ENCODE measurements at places on chromosomes 11 and 22.

GRCh38 chr11:74139151-74139918 is 31.5 kb downstream of the C2CD3 start:
- no peak for DNase-seq

- no peak for DNase-seq
Observed at GRCh38 chr11:9049959-9050358, 41.4 kb downstream of the SCUBE2 start.

DNA sequence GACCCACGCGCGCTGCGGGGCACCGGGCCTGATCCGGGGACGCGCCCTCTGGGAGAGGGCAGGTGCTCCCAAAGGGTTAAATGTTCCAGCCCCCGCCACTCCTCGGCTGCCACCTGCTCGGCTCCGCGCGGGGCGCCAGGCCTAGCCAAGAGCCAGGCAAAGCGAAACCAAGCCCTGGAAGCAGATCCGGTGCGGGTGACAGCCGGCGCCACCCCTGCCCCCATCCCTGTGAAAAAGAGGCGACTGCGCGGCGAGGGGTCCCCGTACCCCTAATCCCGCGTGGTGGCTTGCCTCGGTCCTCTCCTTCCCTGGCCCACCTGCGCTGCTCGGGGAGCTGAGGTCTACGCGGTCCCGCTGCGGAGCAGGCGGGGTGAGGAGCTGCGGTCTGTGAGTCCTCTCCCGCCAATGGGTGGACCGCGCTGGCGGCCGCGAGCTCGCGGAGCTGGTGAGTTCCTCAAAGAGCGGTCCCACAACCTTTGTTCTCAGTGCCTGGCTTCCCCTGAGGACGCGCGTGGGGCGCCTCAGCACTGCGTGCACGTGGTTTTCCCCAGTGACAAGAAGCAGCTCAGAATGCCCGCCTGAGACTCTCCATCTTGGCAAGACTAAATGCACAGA is at the start of gene ME3:
ME3 (minus strand) TSS at position 610 of the 615 bp plus-strand sequence.
- DNase-seq: peak; percentile 72

DNA sequence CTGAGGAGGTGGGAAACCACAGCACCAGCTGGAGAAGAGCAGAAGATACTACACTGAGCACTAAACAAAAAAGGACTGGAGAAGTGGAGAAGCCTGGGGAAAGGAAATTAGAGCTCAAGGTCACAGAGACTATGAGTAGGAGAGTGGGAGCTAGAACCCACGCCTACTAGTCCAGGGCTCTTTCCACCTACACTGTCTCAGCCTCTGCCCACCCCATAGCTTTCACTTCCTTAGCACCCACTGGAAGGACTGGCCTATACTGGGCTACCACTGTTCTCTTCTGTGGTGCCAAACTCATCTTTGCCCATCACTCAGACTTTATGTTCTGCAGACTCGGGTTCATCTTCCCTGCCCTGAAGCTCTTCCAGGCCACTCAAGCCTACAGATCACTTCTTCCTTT is 94.3 kb upstream of the PHOX2A start:
- no peak for DNase-seq

DNA sequence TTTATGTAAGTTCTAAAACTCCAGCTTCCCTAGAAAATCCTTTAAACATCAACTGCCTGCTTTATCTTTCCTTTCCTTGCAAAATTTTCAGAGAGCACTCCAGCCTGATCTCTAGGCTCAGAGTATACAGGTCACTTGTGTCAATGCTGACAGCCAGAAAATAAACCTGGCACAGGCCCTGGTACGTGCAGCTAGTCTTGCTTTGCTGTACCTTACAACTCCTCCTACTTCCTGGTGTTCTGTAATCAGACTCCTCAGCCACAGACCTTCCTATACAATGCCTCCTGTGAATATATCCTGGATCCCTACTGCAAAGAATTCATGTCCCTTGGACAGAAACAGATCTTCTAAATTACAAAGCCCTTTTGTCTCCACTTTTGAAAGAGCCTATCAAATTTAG is 24.2 kb upstream of the TMEM123 start:
- peak; percentile 9 for DNase-seq

- DNase-seq: no peak
Observed at GRCh38 chr11:125542709-125543108, 26.6 kb upstream of the EI24 start.

GRCh38 chr11:68013611-68014156 is 3.6 kb downstream of the ALDH3B1 start:
- DNase-seq: no peak

- DNase-seq: no peak
Observed at GRCh38 chr11:118519549-118519948, 7.7 kb upstream of the TTC36 start.

GRCh38 chr22:44372611-44373010 is 59.9 kb upstream of the SHISAL1 start:
- no peak for DNase-seq

DNA sequence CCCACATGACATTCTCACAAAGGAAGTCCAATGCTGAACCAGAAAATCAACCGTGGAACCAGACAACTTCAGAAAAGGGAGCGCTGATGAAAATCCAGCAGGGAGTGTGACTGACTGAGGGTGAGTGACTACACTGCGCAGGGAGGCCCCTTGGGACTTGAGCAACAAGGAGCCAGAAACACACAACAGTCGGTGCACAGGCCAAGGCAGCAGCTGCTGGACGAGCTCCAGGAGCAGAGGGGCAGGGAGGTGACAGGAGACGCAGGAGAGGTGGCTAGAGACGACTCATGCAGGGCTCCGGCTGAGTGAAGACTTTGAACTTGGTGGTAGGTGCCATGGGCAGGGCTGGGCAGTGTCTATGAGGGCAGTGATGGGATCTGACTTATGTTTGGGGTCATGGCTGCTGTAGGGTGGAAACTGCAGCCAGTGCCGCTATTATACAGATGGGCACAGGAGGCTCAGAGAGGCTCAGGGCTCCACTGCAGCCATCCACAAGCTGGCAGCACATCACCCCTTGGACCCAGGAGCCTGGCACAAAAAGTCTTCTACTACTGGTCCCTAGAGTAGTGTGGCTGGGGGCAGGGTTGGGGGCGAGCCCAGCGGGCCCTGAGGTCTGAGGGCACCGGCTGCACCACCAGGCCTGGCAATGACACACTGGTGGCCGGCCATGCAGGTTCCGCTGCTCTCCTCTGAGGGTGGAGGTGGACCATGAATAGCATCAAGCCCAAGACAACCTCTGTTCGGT is 10.3 kb upstream of the FADD start:
- DNase-seq: no peak

DNA sequence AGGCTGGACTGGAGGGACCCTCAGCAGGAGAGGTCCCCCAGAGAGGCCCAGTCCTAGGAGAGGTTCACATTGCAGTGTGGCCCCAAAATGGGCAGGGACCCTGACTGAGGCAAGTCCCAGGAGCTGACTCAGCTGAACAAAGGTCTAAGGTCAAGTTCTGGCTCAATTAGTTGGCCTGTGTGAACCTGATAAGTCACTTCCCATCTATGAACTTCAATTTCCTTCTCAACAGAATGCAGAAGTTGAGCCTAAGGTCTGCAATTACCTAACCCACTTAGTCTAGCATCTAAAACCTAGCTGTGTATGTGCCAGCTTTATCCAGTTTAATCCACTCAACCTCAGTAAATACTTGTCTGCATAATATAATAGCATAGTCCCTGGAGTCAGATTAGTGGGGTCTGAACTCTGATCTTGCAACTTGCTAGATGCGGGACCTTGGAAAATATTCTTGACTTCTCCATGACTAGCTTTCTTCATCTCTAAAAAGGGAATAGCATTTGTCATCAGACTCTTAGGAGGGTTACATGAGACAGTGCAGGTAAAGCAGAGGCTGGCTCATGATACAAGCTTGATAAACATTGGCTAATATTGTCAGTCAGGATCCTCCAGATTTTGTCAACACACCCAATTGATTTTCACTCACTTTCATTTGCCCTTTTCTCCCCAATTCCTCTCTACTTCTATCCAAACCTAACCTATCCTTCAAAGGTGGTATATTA is 465.5 kb downstream of the INSC start:
- no peak for DNase-seq

- DNase-seq: no peak
Observed at GRCh38 chr11:78400116-78400515, 17.5 kb downstream of the GAB2 start.

DNA sequence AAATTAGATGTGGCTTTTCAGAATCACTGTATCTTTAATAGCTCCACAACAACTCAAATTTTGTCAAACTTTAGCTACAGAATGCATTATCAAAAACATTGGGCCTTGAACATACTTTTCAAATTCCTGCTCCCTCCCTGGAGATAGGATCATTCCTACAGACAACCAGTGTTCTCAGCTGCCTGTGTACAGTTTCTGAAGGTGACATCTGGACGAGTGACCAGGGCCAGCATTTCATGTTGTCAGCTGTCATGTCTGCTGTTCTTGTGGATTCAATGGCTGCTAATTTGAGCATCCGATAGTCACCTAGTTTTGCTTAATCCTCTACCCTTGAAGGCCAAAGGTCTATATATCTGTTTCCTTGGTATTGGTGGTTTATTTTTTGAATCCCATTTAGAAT is 188.2 kb downstream of the DBX1 start:
- no peak for DNase-seq

DNA sequence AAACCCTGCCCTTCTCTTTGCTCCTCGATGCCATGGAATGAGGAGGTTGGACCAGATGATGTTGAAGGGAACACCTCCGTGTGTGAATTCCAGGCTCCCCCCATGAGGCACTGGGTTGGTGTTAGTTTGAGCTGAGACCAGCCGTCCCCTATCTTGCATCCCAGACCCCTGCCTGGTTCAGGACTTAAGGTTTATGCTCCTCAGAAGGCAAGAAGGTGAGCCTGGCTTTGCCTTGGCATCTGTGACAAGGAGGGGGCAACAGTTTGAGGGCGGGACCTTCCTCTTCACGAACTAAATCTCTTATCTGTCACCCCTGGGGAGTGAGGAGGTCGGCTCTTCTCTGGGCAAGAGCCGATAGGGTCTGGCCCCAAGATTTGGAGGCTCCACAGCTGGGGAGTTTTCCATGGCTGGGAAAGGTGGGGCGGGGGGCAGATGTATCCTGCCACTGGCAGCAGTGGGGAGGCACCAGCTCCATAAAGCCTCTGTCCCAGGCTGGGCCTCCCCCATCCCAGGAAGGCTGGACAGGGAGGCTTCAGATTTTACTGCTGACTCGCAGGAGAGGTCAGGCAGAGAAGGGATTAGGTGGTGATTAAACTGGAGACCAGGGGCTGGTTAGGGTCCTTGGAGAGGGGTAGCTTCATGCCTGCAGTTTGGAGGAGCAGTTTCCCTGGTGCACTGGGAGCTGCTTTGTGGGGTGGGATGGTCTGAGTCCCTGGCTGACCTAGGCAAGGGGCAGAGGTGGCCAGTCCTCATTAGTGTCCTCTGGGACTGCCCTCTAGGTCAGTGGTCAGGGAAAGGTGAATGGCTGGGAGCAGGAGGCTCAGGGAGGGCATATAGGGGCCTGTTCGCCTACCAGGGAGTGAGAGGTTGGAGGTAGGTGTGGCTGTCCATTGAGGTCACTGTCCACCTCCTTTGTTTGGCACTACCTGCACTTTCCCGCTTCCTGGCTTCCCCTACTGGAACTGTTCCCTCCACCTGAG is 1.1 kb downstream of the SEC14L2 start:
- no peak for DNase-seq

- no peak for DNase-seq
Observed at GRCh38 chr22:42959576-42960509, 55.1 kb downstream of the PACSIN2 start.

- DNase-seq: no peak
Observed at GRCh38 chr11:1491379-1491778, 4.8 kb upstream of the MOB2 start.

DNA sequence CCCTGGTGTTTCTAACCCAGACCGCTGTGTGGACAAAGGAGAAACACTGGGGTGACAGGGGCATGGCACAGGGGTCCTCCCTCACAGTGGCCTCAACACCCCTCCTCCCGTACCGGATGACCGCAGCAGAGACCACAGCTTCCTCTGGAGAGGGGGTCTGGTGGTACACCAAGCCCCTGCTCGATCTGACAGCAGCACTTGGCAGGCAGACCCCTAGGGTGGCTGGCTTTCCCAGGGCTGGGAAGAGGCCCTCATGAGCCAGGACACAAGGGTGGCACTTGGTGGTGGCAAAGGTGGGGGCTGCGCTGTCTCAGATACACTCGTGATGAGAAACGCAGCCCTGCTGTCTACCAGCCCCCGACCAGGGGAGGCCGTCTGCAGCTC is 38.7 kb downstream of the DUSP8 start:
- DNase-seq: no peak

DNA sequence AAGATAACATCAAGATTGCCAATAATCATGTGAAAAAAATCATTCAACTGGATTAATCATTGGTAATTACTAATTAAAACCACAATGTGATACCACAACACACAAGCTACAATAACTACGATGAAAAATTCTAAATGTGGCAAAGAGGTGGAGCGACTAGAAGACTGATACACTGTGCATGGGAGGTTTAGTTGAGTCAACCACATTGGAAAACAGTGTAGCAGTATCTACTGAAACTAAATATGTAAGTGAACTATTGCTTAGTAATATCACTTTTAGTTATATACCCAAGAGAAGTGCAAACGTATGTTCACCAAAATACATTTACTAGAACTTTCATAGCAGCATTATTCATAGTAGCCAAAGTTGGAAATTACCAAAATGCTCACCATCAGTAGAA is 359.9 kb downstream of the ETS1 start:
- no peak for DNase-seq

GRCh38 chr11:83158965-83159901 is 2.3 kb downstream of the PCF11 start:
- DNase-seq: no peak

DNA sequence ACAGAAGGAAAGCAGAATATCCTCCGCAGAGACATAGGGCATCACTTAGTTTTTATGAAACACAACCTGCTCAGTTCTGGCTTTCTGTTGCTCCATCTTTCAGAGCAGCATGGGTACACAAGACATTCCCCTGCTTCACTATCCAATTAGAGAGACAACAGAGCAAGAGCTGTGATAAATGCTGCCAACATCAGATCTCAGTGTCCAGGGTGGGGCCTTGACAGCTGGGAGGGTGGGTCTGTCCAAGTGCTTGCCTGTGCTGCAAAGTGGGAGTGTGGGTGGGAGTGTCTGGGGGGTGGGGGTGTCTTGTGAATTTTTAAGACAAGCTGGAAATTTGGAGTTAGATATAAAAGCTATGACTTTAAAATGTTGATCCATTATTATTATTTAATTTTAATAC is 369.6 kb downstream of the TENM4 start:
- DNase-seq: no peak

DNA sequence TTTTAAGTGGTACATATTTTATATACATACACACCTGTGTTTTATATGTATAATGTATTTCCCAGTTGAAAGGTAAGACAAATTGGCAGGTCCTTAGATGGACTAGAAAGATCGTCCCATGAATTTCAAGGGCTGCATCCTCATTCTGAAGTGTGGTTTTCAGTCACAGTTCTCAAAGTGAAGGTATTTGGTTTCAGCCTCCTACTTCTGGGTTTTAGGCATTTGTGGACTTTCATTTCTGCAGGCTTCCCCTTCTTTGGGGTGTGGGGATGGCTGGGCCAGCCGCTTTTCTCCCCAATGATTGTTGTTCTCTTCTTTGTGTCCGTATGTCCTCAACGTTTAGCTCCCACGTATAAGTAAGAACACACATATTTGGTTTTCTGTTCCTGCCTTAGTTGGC is 10.0 kb downstream of the DCPS start:
- DNase-seq: no peak

Data from NCI-H1105 treated with DMSO at 0.1 percent for 48 hours (cell line).